ENCODE measurements at places on chromosomes 3 and 15.

DNA sequence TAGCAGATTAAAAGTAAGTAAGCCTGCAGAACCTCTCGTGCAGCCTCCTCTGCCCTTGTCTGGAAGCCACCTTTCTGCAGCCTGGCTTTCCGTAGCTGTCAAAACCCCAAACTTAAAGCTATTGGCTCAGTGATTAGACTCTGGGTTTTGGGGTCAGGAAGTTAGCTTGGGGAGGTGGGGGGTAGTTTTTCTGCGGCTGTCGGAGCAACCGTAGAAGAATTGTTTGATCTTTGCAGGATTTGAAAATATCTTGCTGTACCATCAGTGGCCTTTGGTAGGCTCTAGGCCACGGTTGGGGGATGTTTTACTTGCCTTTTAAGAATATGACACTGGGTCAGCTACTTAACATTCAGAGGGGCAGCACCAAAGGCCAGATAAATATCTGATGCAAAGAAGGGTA is 88.4 kb upstream of the RASGRP1 start:
- no peak for DNase-seq

DNA sequence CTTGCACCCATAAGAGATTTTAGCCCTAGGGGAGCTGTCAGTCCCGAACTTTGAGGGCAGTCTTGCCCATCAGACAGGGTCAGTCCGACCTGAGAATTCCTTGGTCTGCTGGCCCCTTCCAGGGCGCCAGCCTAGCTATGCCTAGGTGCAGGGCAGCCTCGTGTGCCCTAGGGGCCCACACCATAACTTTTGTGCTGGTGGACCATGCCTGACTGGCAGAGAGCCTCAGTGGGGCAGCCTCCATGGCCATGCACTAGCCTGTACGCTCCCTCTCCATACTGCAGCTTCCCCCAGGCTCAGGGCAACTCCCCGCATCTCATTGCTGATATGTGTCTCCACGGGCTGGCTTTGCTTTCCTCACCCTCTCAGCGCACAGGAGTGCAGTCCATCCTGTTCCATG is 835.8 kb upstream of the ALCAM start:
- DNase-seq, result no peak

- DNase-seq, result no peak
Observed at GRCh38 chr3:172148241-172148640, 108.9 kb downstream of the FNDC3B start.

GRCh38 chr3:141114816-141115460 is 63.8 kb downstream of the SPSB4 start:
- no peak for DNase-seq

GRCh38 chr3:6737630-6738029 is 123.3 kb upstream of the GRM7 start:
- DNase-seq, result no peak

GRCh38 chr3:62171789-62172188 is 201.6 kb downstream of the FEZF2 start:
- no peak for DNase-seq

DNA sequence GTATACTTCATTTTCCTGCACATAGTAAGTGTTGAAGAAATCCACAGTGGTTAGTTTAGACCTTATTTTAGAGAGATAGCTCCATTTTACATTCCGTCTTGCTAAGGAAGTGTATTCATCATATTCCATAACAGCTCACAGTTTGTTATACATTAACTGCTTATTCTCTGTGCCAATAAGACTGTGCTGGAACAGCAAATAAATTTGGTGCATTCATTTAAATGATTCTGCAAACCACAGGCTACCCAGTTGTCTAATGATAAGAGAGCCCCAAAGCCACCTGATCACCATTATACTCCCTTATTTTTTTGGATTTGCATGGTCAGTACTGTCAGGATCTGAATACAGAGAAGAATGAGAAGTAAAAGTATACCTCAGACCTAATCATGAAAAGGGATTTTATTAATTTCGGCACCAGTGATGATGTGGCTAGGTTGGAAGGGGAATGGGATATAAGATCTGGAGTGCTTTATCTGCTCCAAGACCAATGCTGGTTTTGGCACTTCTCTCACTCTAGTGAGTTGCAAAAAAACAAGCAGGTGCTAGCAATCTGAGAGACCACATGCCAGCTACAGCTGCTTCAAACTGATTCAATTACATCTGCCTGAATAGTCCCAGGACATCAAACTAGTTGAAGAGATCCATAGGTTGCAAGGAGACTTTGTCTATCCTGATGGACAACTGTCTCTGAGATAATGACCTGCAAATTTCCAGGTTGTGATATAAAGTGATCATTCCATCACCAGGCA is 254.8 kb downstream of the ZBTB20 start:
- no peak for DNase-seq

DNA sequence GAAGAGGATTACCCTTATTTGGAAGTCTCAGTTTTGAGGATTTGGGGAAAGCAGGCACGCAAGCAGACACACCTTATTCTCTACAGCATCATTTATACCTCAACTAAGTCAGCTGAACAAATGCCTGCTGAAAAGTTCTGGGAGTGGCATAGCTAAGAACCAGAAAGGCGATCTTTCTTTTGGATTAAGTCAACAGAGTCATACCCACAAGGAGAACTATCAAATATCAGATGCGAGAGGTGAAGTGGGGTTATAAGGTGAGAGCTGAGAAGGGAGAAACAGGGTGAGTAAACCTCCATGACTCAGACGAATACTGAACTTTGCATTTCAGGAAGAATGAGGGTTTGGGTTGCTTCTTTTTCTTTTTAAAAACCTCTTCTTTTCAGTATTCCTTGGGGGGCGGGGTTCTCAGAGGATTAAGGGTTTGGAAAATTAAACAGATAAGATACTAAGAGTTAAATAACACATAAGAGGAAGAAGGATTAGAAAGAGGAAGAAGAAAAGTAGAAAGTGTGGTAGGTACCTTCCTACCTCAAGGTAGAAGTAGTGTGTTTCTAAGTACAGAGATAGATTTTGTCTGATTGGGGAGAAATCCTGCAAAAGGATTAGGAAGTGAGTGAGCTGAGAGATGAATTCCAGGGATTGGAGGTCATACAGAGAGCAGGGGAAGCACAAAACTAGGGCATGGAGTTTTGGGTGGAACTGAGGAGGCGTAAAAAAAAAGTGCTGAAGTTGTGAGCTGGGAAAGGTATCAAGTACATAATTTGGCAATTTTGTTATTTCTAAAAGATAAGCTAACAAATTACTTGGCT is 41.3 kb upstream of the ICE2 start:
- DNase-seq, result peak; percentile 91

DNA sequence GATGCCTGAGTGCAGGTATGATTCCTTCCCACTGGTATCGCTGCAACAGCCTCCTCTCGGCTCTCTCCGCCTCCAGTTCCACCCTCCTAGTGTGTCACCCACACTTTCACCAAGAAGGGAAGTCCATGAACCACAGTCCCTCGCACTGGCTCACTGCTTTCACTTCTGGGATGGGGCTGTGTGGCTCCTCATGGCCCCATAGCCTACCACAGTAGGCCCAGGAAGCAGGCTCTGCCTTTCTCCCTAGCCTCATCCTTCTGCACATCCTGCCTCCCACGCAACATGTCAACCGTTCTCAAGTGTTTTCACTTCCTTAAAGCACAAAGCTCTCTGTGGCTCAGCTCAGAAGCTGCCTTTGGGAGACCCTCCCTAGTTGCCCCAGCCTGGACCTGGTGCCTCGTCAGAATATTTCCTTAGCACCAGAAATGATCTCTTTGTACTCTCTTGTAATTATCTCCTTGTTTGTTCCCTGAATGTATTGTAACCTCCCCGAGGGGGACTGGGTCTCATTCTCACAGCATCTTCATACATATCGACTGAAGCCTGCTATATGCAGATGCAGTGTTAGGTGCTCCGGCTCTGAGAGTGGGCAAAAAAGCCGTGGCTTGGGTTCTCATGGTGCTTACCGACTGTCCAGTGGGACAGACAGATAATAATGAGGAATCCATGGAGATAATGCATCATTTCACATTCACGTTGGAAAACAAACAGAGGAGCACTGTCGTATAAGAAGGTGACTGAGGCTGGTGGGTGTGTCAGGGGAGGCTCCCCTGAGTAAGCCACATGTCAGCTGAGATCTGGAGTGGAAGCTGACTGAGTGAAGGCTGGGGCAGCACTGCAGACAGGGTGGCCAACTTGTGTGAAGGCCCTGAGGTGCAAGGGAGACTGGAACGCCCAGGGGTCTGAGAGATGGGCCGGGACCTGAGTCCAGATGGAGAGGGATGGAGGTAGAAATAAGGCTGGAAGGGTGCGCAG is 107.1 kb downstream of the DGKG start:
- peak; percentile 31 for DNase-seq
